ENCODE measurements at places on chromosomes 12 and 14.

DNA sequence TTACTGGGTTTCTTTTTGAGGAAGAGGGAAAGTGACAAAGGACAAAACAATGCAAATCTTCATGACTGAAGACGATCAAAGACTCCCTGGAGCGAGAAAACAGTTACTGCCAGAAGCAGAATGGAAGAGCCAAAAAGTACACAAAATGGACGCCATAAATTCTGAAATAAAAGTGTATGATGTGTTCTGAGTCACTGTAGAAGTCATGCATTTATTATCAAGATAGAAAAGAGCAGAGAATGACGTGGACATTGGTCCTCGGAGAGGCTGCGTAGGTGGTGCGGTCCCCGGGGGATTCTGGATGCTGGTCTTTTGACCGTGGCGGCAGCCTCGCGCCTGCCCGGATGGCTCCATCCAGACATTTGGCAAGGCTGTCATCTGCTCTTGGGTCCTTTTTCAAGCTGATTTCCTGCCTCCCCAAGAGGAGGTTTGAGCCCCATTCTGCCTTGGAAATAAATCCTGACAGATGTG lies 52.8 kb downstream of the C14orf132 start:
- DNase-seq, result peak; percentile 61

- DNase-seq, result no peak
Measured at GRCh38 chr12:5507944-5508343, 76.0 kb downstream of the NTF3 start.

DNA sequence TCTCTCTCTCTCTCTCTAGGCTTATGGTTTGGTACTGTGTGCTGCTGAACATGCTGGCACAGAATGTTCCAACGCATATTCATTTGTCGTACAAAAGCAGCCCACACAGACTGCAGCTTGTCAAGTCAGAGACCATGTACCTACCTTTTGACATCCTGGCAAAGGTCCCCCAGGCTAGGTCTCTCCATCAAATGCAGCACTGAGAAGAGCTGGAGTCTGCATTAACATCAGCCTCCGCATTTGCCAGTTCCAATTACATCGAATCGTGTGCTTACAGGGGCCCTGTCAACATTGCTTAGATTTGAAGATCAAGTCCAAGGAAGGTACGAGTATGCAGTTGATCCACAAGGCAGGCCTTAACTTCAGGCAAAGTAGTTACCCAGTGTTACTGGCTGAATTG lies 47.9 kb downstream of the GPR135 start:
- DNase-seq, result no peak

DNA sequence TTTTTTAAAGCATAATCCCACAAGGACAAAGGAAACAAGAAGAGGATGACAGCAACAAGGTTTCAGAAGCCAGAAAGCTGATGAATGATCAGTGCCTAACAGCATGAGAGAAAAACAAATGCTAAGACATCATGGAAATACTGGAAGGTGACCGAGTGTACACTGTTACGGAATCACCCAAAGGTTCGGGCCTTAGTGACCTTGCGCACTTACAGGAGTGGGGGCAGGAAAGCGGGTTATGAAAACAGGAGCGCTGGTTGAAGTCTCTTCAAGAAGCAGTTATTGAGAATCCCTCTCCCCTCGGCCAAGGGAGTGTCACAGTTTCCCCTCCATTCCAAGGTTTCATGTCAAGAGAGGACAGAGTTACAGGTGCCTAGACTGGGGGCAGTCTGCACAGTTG lies 42.6 kb downstream of the SLC25A47 start:
- DNase-seq, result no peak

GRCh38 chr14:74846968-74847665 lies 28.8 kb downstream of the PROX2 start:
- DNase-seq, result no peak

DNA sequence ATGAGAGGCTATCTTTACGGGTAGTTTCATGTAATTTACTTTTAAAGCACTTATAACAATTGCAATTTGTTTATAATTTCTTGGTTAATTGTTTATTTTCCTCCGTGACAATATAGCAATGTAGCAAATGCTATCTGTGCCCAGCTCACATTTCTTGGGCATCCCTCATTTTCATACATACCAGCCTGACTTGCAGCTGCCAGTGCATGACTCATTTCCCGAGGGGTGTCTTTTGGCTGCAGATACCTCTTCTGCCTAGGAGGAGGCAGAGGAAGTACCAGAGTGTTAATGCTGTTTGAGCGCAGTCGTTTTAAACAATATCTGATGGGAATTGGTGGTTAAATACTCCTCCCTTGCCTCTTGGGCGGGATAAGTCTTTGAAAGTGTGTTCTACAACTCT lies 104.2 kb upstream of the ABCD2 start:
- peak; percentile 13 for DNase-seq

GRCh38 chr14:56807386-56808109 lies 2.7 kb downstream of the OTX2 start:
- no peak for DNase-seq

- no peak for DNase-seq
Measured at GRCh38 chr12:65194949-65195348, 25.6 kb downstream of the LEMD3 start.

All from GM03348 (cell line).